ENCODE measurements at places on chromosomes 4 and X.

DNA sequence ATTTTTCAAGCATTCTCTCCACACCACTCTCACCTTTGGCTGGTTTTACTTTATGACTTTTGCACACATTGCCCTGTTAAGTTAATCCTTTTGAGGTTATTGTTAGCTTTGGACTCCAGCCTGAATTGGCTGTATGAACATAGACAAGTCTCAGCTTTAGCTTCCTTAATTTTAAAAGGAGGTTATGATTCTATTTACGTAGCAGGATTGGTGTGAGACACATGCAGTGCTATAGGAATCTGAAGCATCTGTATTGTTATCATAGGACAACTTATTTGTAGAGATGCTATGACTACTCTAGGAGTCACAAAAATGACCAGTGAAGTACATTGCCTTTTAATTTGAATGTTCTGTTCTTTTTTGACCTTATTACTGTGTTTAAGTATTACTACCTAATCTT, 15.7 kb downstream of the PGAM4 start:
- no peak for DNase-seq

- DNase-seq, result no peak
These were observed 27.7 kb upstream of the MOB1B start for GRCh38 chr4:70874268-70875156.

- DNase-seq, result no peak
These were observed 12.8 kb downstream of the TBC1D9 start for GRCh38 chr4:140743194-140743931.

DNA sequence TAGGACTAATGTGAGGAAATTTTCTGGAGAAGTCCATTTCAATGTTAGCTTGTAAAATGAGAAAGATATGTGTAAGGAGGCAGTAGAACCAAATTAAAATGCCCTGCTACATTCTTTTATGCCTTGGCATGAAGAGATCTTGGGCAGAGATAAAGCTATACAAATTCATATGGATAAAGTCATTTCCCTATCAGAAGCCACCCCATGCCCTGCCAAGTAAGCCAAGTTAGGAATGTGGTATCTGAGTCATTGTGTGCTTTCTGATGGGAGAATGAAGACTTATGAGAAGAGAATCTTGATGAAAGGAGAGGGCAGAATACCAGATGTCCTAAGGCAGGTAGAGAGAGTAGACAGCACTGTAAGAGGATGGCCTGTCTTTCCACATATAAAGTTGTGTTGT, 83.7 kb downstream of the TEX13A start:
- no peak for DNase-seq

DNA sequence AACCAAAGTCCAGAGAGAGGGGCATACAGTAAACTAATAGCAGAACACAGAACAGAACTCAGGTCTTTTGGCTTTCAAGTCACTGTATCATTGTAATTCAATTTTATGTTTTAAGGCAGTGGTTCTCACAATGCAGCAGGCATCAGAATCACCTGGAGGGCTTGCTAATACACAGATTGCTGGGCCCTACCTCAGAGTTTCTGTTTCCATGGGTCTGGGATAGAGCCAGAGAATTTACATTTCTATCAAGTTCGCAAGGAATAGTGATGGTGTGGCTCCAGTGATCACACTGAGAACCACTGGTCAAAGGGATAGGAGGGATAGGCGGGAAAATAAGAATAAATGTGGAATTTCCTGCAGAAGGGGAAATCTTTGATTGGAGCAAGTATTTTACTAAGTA, 36.7 kb downstream of the LANCL3 start:
- no peak for DNase-seq

GRCh38 chr4:54165011-54165410, 64.1 kb upstream of the PDGFRA start:
- DNase-seq, result no peak

GRCh38 chr4:15239866-15240265, 188.0 kb upstream of the C1QTNF7 start:
- no peak for DNase-seq

DNA sequence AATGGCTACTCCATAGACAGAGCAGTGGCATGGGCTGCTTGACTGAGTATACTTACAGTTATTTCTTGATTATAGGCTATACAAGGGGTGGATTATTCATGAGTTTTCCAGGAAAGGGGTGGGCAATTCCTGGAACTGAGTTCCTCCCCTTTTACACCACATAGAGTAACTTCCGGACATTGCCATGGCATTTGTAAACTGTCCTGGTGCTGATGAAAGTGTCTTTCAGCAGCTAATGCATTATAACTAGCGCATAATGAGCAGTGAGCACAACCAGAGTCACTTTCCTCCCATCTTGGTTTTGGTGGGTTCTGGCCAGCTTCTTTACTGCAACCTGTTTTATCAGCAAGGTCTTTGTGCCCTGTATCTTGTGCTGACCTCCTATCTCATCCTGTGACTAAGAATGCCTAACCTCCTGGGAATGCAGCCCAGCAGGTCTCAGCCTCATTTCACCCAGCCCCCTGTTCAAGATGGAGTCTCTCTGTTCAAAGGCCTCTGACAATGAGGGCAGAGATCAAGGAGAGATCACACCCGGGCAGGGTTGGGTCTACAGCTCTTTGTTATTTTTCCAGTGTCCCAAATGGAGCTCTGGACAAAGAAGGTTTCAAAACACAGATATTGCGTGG, 468.4 kb upstream of the PRKX start:
- DNase-seq, result no peak

DNA sequence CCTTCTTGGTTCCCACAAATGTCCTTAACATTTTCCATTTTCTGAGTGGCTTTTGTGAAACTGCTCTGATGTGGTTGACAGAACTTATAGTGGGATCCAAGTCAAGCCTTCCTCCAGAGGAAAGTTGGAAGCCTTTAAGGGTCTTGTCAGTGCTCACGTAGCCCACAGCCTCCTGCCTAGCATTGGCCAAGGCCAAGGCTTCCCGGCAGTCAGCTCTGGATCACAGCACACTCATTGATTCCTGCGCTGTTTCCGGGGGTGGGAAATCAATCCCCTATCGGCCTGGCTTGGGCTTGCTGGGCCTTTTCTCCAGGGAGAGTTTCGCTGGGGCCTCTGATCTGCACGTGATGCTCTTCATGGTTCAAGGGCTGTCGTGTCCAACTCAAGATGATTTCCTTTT, 76.1 kb downstream of the SLC9A6 start:
- no peak for DNase-seq

DNA sequence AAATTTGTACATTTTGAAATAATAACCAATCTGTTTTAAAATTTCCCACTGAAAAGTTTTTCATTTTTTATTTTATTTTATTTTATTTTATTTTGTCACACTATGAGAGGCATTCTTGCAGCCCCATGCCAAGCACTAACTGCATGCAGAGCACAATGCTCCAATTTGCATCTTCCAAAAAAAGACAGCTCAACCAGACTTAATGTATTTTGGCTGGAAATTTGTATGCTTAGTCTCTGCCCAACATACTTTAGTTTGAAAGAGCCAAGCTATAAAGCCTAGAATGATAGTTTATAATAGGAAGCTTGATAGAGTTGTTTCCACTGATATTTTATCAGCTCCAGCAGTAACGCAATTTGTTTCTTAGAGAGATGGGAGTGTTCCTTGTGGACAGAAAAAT, 235.5 kb downstream of the GALNTL6 start:
- DNase-seq, result no peak

DNA sequence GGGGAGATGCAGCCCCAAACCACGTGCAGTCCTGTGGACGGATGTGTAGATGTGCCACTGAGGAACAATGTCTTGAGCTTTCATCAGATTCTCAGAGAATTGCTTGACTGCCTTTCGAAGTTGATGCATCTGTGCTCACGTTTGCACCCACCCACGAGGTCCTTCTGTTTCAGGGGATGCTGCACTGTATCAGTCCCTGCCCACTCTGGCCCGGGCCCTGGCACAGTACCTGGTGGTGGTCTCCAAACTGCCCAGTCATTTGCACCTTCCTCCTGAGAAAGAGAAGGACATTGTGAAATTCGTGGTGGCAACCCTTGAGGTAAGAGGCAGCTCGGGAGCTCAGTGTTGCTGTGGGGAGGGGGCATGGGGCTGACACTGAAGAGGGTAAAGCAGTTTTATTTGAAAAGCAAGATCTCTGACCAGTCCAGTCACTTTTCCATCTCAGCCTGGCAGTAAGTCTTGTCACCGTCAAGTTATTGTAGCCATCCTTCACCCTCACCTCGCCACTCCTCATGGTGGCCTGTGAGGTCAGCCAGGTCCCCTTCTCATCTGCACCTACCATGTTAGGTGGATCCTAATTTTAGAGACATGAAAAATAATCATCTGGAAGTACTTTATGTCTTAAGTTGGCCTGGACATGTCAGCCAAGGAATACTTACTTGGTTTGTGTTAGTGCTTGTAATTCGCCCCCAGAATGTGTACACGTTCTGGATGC, 36.4 kb upstream of the MSANTD1 start:
- DNase-seq, result no peak

GRCh38 chr4:96652158-96652557, 812.3 kb downstream of the PDHA2 start:
- DNase-seq, result no peak

- DNase-seq, result no peak
These were observed 28.7 kb downstream of the UGT2B7 start for GRCh38 chr4:69124941-69125340.

DNA sequence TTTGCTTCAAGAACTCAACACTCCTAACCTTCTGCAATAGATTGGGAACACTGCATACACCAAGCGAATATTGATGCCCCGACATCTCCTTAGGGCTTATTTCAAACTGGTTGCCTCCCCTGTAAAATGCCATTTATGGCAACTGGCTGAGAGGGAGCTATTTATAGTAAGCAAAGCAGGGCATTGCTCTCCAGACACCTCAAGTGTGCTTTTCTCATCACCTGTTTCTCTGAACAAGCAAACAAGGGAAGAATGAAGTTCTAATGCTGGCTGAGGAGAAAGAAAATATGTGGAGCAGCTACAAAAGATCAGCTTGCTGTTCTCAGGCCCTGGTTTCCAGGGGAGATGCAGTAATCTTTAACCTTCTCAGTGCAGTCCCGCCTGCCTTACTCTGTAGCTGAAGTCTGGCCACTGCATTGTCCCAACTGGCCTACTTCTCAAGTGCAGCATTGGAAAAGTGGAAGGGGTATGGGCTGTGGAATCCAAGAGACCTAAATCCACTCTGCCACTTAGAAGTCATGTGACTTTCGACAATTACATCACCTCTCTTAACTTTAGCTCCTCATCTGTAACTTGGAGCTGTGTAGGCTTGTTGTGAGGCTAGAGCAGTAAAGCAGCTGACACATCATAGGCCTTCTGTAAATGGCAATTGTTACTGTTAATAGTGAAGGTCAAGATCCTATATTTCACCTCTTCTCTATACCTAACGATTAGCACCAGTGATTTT, 47.9 kb upstream of the FGF13 start:
- DNase-seq, result no peak

DNA sequence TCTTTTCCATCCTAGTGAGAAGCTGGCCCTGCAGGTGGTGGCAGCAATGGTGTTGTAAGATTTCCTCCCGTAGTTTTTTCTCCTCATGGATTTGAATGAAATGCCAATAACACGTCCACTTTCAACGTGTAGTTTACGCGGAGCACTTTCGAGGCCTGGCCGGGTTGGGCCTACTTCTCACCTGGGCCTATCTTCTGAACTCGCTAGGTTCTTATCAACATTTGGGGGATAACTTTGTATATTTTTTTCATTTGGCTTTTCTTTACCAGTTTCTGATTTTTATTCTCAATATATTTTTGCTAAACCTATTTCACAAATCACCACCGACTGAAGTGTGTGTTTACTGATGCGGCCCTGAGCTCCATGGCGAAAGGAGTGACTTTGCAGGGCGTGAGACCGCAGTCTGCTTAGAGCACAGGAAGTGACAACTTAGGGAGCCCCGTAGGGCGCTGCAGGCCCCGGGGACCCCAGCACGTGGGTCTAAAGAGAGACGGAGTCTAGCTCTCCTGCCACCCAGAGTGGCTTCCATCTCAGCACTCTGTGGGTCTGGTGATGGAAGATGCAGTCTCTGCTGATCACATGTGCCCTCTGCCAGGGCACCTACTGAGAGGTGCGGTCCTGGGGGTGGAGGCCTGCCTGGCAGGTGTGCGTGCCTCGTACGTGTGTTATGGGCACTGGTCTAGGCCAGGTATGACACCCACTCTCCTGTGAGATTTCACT, 29.1 kb downstream of the NELFA start:
- no peak for DNase-seq

GRCh38 chr4:1899149-1900086, 28.2 kb downstream of the NSD2 start:
- peak; percentile 76 for DNase-seq

DNA sequence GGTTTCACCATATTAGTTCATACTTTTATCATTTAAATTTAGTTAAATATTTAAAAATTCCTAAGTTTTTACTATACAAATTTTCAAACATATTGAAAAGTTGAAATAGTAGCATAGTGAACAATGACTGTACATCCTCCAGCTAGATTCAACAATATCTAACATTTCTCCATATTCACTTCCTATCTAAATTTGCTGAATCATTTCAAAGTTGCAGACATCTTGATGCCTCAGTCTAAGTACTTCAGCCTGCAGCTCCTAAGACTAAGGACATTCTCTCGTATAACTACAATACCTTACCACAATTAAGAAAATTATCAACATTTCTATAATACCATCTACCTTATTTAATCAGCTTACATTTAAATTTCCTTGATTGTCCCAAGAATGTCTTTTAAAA, 132.7 kb downstream of the TMEM164 start:
- no peak for DNase-seq

DNA sequence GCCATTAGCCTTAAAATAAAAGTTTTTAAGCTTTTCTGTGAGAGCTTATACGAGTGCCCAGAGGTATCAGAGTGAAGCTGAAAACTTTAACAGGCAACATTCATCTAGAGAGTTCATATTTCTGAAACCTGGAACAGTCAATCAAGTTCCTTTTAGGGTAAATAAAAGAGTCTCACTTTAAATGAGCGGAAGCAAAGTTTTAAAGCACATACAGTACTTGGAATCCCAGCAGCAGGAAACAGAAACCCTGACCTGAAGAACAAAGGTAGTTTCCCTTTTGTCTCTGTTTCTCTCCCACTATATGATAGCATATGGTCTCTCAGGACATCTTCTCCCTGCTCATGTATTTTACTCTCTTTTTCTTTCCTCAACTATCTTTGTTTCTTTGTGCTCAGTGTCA, 153.0 kb downstream of the ASB9 start:
- no peak for DNase-seq

DNA sequence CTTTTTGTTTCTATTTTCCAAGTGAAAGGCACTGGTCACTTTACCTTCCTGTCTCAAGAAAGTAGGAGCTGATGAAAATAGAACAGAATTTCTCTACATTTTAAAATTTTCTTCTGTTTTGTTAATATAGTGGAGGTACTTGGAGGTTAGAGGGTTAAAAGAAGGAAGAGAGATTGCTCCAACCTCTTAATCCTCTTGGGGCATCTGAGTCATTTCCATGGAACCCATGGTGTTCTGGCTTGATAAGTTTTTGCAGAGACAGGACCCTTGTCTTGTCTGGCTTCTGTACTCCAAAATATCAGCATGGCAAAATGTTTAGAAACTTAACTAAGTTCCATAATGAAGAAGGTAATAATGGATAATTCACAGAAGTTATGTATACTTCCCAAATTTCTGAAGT, 727.2 kb downstream of the C4orf33 start:
- no peak for DNase-seq

DNA sequence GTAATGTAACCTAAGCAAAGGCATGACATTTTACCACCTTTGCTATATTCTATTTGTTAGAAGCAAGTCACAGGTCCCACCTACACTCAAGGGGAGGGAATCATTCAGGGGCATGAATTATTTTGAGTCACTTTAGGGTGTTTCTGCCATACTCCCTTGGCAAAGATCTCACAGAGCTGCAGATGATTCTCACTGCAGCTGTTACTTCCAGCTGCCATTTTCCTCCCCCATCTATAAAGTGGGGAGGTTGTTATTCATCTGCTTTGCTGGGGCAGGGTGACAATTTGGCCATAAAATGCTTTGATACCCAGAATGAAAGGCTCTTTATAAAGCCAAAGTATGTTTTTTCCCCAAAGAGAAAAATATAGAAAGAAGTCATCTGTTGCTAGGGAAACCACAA, 136.5 kb upstream of the SMIM31 start:
- DNase-seq, result no peak
